ENCODE measurements at places on chromosomes 12 and 14.

- DNase-seq = no peak
These were observed 52.7 kb upstream of the HIF1A start for GRCh38 chr14:61642614-61642982.

- DNase-seq = no peak
These were observed 147.9 kb upstream of the E2F7 start for GRCh38 chr12:77213319-77213718.

- peak; percentile 28 for DNase-seq
These were observed 412 bp upstream of the TEP1 start for GRCh38 chr14:20413744-20414082.

DNA sequence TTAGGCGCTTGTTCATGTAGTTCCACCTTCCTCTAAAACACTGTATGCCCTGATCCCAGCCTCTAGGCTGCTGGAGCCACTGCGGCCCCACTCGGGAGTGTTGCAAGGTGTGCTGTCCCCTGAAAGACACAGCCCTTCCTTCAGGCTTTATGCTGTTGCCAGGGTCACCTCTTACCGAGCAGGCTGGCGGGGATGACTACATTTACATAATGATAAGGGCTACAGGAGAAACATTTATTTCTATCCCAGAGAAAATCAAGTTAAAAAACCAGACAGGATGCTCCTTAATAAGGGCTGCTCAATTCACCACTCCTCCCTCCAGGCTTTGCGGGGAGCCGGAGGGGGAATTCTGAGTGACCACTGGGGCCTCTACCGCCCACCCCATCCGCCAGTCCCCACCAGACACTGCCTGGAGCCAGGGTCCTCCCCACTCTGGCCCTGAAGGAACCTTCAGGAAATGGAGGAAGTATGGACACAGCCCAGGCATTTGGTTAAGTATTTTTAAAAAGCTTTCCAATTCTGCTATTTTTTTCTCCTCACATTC lies 200.6 kb downstream of the TTC7B start:
- no peak for DNase-seq

DNA sequence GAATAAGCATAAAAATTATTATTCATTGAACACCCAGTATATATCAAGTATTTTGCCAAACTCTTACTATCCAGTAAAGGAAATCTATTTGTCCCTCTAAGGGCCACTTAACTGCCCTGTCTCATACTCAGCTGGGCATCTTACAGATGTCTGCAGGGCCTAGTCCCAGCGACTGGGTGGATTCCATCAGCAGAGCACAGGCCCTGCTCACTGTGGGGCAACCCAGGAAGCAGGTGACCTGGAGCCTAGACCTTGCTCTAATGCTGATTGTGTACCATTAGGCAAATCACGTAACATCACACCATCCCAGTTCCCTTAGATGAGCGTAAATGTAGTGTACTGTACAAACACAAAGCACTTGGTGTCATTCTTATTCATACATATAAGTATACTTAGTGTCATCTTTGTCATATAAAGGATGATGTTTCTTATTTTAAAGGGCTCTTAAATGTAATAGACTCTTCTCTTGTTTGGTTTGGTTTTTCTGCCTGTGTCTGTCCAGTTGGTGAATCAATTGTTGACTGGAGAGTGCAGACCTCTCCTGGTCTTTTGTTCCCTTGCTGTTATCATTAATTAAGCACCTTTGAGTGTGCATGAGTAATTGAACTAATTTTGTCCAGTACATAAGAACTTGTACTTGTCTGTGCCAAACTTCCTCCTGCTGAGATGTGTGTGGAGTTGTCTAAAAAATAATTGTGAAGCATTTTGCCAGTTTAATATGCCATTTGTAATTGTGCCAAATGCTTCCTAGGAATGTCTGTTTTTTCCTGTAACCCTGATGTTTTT lies 49.3 kb downstream of the RAB35 start:
- no peak for DNase-seq

DNA sequence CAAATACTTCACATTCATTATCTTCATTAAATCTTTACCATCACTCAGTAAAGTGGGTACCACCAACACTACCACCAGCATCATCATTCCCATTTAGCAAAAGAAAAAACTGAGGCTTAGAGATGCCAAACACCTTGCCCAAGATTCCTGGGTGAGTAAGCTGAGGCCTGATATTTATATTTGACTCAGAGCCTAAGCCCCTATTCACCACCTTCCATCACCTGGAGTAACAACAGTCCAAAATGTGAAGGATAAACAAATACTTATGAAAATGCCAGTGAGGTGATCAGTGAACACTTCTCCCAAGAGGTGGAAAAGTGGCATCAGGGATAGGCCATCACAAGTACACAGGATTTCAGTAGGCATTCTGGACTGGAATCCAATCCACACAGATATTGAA lies 3.7 kb downstream of the SLC38A1 start:
- no peak for DNase-seq

- DNase-seq = no peak
These were observed 210.4 kb downstream of the DPY19L2 start for GRCh38 chr12:63457857-63458256.

- DNase-seq = no peak
These were observed 61.4 kb upstream of the PCED1B start for GRCh38 chr12:47017901-47018475.

DNA sequence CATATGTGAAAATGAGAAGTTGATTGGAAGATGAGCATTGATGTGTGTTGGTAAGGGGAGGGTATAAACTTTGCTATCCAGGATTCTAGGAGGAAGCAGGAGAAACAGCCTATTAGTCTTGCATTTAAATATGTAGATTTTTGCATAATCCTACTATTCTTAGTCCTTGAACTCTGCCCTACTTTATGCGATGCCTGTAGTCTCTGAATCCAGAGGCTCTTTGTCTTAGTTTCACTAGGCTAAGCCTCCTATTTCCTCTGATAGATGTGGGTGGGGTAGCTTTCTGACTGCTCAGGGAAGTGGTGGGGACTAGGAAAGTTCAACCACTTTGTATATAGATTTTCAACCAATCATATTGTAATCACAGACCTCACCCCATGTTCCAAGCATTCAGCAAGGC lies 49.5 kb upstream of the KCNC2 start:
- no peak for DNase-seq

GRCh38 chr12:89514751-89515150 lies 9.8 kb downstream of the GALNT4 start:
- DNase-seq = no peak

- DNase-seq = no peak
These were observed 119.7 kb downstream of the FBXL14 start for GRCh38 chr12:1474574-1475153.

DNA sequence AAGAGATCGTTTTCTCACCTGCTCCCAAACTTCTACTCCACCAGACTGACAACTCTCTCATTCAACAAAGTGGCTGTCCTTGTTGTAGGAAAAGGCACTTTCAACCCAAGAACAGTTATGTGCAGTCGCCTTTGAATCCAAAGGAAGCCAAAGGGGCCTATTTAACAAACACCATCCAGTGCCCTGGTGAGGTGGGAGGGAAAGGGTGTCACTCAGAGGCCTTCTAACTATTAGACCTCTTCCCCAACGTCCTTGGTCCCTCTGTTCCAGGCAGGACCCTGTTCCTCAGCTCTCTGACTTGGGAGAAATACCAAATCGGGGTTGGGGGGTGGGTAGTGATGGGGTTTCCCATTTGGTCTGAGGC lies 3.2 kb downstream of the SIX4 start:
- DNase-seq = no peak

GRCh38 chr12:56839915-56840325 lies 76.8 kb downstream of the HSD17B6 start:
- DNase-seq = peak; percentile 51

DNA sequence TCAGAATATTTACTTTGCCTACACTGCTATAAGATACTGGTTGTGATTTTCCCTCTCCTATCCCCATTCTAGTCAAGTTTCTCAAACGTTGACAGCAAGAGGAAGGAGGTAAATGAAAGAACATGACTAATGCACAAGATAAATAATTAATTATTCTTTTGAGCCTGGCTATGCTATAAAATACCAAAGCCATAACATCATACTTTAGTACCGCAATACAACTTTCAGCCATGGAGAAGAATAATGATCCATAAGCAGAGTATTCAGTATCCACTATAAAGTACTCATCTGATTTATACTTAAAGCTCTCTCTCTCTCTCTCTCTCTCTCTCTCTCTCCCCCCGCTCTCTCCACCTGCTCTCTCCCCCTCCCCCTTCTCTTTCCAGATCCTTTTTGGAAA lies 41.3 kb downstream of the TDG start:
- no peak for DNase-seq

DNA sequence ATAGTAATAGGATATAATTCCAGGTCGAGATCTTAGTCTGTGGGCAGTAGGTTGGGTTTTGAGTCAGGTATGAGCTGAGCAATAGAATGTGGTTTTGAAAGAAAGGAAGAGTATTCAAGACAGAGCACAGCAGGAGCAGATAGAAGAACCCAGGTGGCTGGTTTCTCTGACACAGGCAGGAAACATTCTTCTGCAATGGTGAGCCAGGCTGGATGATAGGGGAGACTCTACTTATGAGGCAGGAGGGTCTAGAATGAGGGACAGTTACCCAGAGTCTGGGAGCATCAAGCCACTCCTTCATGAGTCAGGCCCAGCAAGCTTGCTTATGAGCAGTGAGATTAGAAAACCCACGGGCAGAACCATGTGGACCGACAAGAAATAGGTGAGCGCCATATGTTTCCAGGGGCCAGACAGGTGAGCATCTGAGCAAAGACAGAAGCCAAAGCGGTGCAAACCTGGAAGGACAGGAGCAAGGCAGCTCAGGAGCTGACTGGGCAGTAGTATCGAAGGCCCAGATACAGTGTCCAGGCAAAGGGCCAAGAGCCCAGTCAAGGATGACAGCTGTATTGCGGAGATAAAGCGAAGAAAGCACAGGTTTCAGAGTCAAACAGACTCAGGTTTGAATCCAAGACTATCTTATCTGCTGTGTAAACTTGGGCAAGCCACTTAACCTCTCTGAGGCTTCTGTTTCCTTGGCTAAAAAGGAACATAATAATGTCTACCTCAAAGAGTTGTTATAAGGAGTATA lies 22.5 kb upstream of the PCNX1 start:
- DNase-seq = peak; percentile 21

- DNase-seq = no peak
These were observed 441.4 kb downstream of the AEBP2 start for GRCh38 chr12:19880721-19881120.

- DNase-seq = no peak
These were observed 23.6 kb downstream of the PGAM5 start for GRCh38 chr12:132734206-132734605.

- DNase-seq = no peak
These were observed 51.7 kb downstream of the BEGAIN start for GRCh38 chr14:100535287-100536120.

- peak; percentile 17 for DNase-seq
These were observed 33.6 kb downstream of the CCDC91 start for GRCh38 chr12:28223858-28224257.

GRCh38 chr12:123384994-123385376 lies 1.1 kb downstream of the KMT5A start:
- no peak for DNase-seq

DNA sequence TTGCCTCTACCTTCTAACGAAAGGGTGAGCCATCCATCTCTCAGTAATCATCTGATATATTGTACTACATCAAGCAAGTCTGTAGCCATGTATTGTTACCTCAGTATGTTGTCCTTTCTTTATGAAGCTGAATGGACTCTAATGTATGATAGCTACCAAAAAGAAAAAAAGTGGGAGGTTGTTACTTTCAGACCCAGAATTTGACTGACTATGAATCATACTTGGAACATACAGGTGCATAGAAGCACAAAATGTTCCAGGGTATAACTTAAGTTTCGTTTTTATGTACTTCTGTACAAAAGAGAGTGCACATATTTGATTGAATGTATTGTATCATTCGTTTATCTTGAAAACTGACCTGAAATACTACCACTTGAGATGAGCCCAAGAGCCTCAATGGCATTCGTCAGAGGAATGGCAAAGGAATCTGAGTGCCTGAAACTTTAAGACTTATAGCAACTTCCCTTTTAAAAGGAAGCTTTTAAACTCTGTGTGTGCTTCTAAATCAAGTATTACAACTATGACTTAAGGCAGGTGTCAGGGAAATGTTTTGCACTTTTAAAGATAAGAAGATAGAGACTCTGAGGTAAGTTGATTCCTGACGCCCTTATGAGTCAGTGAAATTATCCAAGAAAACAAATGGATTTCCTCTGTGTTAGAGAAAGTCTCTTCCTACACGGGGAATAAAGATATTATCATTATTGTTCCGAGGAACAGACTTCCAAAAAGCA lies 951.5 kb downstream of the GALC start:
- no peak for DNase-seq

DNA sequence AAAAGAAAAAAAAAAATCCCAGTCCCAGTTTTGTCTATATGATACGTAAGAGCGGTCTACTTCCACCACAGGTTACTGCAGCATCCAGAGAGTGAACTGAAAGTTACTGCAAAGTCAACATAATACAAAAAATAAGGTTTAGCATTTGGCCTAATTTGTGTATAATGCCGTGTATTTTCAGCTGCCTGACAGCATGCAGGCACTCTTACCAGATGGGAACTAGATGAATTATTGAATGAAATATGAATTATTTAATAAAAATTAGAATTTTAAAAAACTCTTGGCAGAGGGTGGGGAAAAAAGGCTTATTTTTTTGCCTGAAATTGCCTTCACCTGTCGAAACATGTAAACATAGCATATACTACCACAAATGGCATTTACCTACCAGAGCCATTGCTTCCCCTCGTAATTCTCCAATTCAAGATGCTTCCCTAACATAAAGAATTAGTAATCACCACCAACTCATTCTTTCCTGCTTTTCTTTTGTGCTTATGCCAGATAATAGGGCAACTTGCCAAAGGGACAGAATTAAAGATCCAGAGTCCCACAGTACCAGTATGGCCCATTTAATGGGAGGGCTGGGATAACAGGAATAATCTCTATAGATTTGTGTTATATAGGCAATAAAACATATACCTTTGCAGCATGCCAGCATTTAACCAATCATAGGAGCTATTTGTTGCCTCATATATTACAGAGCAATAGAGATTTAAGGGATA lies 31.1 kb downstream of the ATF7 start:
- no peak for DNase-seq

DNA sequence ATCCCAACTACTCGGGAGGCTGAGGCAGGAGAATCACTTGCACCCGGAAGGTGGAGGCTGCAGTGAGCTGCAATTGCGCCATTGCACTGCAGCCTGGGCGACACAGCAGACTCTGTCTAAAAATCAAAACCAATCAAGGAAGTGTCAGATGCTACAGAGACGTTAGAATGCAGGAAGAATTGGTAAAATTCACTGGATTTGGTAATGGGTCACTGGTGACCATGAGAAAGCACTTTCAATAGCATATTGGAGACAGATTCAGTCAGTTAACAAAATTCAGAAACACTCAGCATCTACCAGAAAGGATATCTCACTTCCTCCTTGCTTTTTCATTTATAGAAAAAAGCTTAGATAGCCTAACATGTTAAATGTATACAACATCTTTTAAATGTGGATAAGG lies 17.5 kb downstream of the BIN2 start:
- no peak for DNase-seq

GRCh38 chr14:65360144-65360784 lies 52.3 kb upstream of the FUT8 start:
- DNase-seq = no peak

GRCh38 chr14:32629236-32629635 lies 300.1 kb downstream of the AKAP6 start:
- DNase-seq = no peak

Data from stimulated activated naive CD8-positive, alpha-beta T cell treated with anti-CD3 and anti-CD28 coated beads, Interleukin-15, Interleukin-2, amounts not matched to agents 100 U/mL and 50 U/mL, for 24 hours (primary cell).